ENCODE measurements at places on chromosomes 3 and 15.

DNA sequence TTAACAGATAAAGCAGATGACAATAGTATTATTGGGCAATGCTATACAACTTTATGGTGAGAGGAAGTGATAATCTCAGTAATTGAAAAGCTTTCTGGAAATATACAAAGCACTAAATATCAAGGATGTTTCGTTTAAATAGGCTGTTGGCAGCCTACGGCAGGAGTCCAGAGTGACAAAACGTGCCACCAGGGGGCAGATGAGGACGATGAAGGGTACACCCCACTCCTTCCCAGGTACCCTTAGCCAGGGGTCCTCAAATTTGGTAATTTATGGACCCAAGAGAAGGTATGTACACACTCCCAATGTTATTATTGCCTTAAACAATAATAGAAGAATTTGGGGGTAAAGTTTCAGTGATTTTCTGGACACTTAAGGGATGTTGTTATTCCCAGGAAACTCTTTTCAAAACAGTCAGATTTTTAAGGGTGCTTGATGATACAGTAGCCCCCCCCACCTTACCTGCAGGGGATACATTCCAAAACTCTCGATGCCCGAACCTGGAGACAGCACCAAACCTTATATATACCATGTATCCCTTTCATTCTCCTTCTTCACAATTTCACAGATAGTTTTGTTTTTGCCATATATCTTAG, 1.4 kb upstream of the MAGEL2 start:
- DNase-seq: no peak

GRCh38 chr3:184815046-184815930, 3.3 kb downstream of the VPS8 start:
- DNase-seq: no peak

DNA sequence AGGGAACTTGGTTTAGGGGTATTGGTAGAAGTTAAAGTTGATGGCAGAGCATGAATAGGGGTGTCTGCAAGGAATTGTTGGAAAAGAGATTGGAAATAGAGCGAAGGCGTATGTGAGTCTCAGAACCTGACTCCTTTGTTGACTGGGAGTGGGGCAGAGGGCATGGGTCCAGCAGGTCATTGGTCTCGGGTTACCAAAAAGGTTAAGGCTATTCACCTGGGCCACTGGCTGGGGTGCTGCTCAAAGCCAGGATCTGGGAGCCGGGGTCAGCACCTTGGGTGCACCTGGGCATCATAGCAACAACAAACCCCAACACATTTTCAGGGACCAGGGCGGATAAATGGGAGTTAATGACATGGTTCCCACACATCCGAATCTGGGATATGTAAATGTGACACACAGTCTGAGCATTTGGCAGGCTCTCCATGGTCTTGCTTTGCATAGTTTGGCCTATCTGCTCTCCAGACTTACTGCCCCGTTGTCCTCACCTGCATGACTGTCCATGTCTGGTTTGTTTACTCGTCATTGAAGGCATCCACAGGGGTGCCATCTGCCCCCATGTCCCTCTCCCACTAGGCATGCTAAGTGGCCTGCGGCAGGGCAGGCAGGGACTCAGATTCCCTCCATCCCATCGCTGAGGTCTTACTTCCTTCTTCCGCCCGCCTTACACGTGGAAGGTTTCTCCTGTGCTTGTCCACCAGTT, 10.1 kb downstream of the KLF13 start:
- DNase-seq: no peak

DNA sequence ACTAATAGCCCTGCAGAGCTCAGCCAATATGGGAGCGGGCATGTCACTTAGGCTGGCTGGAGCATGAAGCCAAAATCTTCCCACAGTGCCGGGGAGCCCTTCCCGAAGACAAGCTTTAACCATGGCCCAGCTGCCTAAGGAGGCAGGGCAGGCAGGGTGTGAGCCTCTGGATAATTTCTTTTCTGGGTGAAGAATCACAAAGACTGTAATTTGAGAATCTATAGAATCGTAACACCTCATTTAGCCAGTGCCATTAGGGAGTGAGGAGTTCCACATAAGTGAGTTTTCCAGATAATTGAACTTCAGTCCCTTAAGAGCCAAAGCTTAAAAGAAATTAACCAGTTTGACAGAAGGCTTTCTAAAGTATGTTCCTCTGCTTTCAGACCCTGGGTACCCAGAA, 40.2 kb upstream of the TLE3 start:
- no peak for DNase-seq

GRCh38 chr15:70092464-70093027, 5.2 kb downstream of the TLE3 start:
- no peak for DNase-seq

DNA sequence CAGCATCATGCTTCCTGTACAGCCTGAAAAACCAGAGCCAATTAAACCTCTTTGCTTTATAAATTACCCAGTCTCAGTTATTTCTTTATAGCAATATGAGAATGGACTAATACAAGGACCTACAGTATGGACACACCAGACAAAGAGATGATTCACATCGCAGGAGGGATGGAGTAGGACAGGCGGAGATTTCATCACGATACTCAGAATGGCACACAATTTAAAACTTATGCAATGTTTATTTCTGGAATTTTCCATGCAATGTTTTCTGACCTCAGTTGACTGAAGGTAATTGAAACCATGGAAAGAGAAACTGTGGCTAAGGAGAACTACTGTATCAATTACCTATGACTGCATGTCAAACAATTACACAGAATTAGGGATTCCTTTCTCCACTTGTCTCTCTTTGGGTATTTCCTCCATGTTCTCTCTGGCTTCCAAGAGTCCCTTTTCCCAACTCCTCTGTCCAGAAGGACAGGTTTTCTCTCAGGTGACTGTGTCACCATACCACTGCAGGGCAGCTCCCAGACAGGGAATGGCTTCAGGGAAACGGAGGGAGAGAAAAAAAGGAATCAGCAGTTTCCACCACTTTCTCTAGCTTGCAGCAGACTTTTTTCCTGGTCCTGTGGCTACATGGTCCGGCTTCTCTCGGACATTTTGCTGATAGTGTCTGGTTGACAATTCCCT, 3.0 kb upstream of the ANO10 start:
- no peak for DNase-seq

- no peak for DNase-seq
Observed at GRCh38 chr15:32983679-32984078, 210.8 kb downstream of the FMN1 start.
